ENCODE measurements at places on chromosomes 16 and 17.

DNA sequence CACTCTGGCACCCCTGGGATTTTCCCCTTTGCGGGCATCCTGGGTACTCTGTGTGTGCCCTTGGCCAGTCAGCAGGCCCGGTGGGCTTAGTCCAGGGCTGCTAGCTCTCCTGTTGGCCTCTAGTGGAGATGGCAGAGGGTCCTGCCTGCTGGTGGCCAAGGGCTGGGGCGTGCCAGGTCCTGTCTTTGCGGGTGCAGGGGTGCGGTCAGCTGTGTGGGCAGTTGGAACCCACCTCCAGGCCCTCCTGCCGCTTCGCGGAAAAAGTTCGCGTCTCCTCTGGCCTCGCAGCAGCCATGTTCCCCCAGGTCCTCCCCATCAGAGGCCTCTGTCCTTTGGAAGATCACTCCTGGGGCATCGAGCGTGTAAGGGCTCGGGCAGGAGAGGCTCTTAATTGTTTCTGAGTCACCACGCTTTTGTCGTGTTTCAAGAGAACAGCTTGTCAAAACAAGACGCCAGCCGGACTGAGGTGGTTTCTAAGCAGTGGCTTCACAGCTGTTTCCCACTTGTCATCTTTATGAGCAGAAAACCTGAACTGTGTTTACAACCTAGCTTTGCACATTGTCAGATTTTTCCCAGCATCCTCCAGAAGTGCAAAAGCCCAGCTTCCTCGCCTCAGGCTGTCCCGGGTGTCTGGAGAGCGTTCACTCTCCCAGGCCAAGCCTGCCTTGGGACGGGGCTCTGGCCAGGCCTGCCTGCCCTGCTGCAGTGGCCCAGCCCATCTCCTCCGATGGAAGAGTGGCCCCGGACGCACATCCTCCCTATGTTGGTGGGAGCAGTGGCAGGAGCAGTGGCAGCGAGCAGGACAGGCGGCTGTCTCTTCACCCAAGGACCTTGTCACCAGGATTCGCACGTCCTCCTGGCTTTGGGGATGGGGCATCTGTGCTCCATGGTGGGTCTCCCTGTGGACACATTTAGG is 5.0 kb upstream of the DNASE1L2 start:
- DNase-seq, result no peak

GRCh38 chr17:9859781-9860180 is 34.1 kb downstream of the GLP2R start:
- DNase-seq, result no peak

DNA sequence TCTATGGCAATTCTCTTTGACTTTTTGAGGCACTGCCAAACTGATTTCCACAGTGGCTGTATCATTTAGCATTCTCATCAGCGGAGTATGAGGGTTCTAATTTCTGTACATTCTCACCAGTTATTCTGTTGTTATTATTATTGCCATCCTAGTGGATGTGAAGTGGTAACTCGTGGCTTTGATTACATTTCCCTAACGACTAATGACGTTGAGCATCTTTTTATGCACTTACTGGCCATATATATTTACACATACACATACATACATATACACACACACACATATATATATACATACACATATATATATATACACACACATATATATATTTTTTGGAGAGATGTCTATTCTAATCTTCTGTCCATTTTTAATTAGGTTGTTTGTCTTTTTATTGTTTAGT is 3.7 kb upstream of the MLYCD start:
- no peak for DNase-seq

GRCh38 chr17:31902693-31903092 is 1.2 kb upstream of the UTP6 start:
- DNase-seq, result no peak

DNA sequence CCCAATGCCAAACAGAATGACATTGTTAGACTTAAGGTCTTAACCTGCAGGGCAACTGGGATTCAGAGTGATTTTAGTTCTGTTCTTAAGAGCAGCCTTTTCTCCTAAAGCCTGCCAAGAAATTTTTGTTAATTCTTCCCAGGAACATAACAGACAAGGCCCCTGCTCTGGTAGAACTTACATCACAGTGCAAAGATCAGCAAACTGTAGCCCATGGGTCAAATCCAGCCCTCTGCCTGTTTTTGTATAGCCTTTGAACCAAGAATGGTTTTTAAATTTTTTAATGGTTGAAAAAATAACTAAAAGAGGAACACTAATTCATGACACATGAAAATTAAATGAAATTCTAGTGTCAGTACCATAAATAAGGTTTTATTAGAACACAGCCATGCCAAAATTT is 3.8 kb downstream of the ACSM3 start:
- DNase-seq, result no peak

DNA sequence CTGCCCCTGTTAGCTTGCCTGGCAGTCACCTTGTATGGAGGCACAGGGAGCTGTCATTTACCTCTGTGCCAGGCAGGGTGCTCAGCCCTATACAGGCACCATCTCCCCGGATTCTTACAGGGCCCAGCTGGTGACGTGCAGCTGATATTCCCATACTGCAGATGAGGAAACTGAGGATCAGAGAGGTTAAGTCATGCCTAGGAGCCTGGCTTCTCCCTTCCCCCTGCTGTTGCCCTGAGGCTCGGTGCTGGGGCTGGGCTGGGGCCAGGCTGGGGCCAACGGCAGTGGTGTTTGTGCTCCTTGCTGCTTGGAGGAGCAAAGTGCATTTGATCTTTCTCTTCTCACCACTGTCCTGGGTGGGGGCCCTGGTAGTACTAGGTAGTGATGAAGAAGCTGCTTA is 54.7 kb upstream of the IL34 start:
- DNase-seq, result no peak

DNA sequence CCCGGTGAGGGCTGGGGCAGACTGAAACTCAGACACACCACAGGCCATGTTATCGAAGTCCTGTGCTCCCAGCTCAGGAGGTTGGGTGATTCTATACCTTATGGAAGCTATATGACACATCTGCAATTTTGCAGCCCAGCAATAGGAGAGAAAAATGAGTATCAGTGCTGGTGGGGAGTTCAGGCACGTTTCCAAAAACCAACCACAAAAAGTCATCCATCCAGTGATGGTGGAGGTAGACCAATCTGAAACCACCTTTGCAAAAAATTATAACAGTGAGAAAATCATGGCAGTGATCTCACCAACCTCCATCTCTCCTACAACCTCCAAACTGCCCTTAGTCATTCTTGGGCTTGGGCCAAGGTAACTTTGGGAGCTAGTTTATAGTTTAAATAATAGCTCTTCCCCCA is 327.9 kb downstream of the SLC39A11 start:
- DNase-seq, result no peak

GRCh38 chr16:71387045-71387871 is 28.7 kb downstream of the CALB2 start:
- no peak for DNase-seq

DNA sequence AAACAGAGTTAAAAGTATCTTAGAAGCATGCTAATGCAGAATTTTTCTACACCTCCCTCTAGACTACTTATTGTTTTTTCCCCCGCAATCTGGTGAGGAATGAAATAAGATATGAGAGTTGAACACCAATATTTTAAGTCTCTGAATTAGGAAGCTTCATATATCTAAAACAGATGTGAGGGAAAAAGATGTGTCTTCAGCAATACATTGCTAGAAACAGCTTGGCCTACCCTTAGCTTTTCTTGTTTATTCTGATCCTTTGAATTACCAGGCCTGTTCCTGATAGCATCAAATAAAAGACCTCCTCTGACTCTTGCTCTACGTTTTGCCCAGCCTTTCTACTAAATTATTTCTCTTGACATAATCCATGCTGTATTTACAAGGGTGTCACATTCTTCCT is 221.8 kb downstream of the CDH11 start:
- DNase-seq, result no peak

DNA sequence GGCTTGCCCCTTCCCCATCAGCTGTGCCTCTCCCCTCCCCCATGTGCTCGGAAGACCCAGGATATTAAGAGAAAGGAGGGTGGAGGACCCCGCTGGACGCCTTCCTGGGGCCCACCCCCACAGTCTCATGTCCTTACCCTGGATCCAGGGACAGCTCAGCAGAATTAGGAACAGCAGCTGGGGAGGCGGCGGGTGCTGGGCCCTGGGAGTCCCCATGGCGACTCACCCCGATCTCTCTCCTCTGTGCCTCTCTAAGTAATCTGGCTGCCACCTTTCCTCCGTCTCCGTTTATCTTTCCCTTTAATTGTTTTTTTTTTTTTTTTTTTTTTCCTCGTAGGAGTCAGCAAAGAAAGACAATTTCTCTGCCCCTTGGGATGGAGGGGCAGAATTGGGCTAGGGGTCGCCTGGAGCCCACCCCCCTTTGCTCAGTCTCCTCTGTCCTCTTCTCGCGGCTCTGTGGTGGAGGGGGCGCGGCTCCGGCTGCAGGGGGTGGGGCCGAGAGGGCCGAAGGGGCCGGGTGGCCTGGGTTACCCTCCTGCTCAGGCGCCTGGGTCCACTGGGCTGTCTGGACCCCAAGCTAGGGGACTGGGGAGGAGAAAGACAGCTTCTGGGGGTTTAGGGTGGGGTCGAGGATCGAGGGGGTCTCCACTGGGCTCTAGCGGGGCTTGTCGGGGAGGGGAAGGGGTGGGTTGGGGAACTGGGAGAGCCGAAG is 390 bp downstream of the SEZ6L2 start:
- DNase-seq, result no peak

- DNase-seq, result peak; percentile 86
These were observed 8.7 kb downstream of the GRN start for GRCh38 chr17:44353672-44354331.

DNA sequence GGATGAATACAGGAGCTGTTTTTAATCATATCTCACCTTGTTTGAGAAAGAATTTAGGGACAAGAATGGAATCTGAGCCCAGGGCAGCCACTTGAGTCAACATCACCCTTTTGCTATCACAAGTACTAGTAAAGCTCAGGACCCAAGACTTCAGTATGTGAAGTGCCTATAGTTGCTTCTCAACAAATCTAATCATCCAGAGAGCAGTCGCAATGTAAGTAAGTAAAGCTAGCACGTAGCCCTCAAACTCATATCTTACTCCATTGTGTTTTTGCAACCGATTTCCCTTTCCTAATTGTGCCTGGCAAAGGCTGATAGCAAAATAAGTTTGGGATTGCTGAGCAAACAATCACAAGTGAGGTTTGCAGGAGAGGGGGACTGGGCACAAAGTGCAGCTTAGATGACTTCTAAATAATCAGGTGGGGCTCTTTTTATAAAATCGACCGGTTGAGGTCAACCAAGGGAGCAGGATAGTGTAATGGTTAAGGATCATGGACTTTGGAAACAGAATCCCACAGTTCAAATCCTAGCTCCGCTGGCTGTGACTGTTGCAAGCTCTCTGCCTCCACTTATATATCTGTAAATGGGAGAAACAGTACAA is 13.0 kb downstream of the TOB1 start:
- DNase-seq, result no peak

GRCh38 chr16:78599271-78599670 is 499.8 kb downstream of the WWOX start:
- no peak for DNase-seq

GRCh38 chr16:86363057-86363490 is 147.3 kb upstream of the FOXF1 start:
- no peak for DNase-seq

DNA sequence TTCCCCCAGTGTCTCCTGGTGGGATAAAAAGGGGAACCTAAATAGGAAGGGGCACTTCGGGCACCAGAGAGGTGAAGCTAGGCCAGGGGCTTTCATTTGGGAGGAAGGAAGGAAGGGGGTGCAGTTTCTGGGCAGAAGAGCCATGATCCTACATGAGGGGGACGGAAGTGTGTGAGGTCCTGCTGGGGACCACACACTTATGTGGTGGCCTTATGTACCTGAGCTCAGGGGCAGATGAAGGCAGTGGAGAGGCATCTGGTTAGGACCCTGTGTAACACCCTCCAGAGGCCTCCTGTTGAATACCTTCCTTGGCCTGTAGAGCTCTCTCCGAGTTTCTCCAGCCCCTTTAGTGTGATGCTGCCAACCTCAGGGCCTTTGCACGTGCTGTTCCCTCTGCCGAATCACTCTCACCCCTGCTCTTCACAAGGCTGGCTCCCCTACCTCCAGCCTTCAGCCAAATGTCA is 21.2 kb downstream of the IGFBP4 start:
- DNase-seq, result no peak

GRCh38 chr17:16999931-17000625 is 28.2 kb upstream of the TNFRSF13B start:
- DNase-seq, result no peak

DNA sequence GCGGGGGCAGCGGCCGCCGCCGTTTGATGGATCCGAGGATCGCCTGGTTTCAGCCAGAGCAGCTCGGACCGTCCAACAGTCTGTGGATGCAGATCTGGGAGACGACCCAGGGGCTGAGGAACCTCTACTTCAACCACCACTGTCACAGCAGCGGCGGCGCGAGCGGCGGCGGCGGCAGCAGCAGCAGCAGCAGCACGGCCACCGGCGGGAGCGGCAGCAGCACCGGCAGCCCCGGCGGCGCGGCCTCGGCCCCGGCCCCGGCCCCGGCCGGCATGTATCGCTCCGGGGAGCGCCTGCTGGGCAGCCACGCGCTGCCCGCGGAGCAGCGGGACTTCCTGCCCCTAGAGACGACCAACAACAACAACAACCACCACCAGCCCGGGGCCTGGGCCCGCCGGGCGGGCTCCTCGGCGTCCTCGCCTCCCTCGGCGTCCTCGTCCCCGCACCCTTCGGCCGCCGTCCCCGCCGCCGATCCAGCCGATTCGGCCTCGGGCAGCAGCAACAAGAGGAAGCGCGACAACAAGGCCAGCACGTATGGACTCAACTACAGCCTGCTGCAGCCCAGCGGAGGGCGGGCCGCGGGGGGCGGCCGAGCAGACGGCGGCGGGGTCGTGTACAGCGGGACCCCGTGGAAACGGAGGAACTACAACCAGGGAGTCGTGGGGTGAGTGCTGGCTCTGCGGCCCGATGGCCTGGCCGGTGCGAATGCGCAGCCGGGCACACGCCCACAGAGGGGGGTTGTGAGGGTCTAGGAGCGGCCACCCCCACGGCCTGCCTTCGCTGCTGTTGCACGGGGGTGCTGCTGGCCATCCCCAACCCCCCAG is 702 bp downstream of the TENT4B start:
- DNase-seq, result peak; percentile 41

GRCh38 chr16:83031524-83031923 is 404.8 kb downstream of the CDH13 start:
- DNase-seq, result no peak

- DNase-seq, result no peak
These were observed 119.2 kb upstream of the C17orf78 start for GRCh38 chr17:37256627-37257026.

DNA sequence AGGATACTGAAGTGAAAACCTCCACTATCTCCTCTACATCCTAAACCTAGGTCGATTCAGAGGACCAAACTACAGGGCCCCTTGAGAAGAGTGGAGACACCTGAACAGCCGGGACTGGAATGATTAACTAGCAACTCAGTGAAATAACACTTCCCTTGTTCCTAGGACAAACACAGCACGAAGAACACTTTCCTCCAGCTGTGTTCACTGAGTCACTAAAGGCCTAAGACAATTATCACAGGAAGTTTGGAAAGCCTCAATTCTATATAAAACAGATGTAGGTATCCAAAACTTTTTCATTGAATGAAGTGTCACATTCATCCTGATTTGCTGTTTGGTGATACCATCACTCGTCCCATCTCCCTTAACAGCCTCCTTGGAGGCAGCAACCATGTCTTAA is 15.5 kb upstream of the CUEDC1 start:
- DNase-seq, result no peak

GRCh38 chr16:85002608-85003007 is 8.7 kb downstream of the ZDHHC7 start:
- DNase-seq, result no peak

- no peak for DNase-seq
These were observed at the start of gene CBFA2T3 for GRCh38 chr16:88977018-88977811. Gene CBFA2T3, minus strand, starts transcription at chr16:88977207. Its CDS starts 400 bp downstream, at chr16:88976807.

GRCh38 chr16:87470332-87470731 is 22.5 kb downstream of the ZCCHC14 start:
- DNase-seq, result no peak

Data from NCI-H526 (cell line).